ENCODE measurements at places on chromosomes 6 and 20. TPM values are rescaled to one million over a fixed set of nuclear protein-coding genes. Genes with fewer than 3 reads are reported as not detected.

The EYA2 gene
- total RNA-seq = 94.1 TPM

The TRIM10 gene
- not detected for total RNA-seq

The HAO1 gene
- total RNA-seq = not detected

The CRYBG1 gene
- 0.15 TPM for total RNA-seq

- DNase-seq = no peak
Measured at GRCh38 chr6:116016846-116017545, 43.7 kb downstream of the FRK start.

- DNase-seq = no peak
Measured at GRCh38 chr6:12026120-12026519, 14.0 kb downstream of the HIVEP1 start.

DNA sequence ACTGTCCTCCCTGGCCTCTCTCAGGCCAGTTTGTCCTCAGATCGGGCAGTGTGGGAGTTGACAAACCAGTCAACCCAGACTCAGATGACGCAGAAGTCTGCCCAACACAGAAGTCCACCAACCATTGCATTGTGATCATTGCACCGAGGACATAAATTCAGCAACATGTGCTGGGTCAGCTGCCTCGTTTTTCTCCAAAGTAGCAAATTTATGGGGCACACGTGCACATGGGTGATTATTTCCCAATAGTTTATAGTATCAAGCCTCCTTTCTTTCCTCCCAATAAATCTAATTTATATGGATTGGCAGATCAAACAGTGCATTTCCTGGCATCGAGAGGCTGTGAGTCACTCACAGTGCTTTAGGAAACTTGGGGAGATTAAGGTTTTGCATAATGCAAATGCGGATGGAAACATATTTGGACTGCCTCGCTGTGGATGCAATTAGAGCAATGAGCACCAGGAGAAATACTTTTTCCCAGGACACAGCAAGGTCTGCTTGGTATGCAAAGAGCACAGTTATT lies 413.7 kb upstream of the SULF2 start:
- DNase-seq = no peak

All from glutamatergic neuron (in vitro differentiated cells).